Right kidney (tissue), 9 donors: ENCODE measurements at places on chromosomes 5 and 9.

GRCh38 chr5:128146671-128147070, 63.1 kb downstream of the SLC12A2 start:
- no peak for DNase-seq

DNA sequence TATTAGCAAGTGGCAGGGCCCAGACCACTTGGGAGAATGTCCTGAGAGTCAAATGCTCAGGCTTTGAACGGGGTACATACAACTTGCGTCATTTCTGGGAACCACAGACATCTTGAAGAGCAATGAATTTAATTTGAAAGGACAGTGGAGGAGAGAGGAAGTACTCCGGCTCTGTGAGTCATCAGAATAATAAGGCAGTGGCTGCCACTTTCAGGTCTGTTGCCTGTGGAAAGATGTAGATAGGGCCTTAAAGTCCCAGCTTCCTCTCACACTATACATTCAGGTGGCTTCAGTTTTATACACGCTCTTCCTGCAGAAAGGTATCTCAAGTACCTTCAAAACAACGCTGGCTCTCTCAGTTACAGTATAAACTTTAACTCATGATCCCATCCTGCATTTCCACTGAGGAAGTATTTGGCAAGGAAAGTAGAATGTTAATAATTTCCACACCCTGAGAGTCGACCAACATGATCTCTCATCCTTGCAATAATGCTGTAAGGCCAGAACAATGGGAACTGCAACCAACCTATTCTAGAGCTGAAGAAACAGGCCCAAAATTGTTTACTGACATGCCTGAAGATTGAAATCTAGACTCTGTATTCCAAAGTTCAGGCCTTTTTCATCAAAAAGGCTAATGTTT, 6.8 kb upstream of the PRUNE2 start:
- DNase-seq, result no peak

DNA sequence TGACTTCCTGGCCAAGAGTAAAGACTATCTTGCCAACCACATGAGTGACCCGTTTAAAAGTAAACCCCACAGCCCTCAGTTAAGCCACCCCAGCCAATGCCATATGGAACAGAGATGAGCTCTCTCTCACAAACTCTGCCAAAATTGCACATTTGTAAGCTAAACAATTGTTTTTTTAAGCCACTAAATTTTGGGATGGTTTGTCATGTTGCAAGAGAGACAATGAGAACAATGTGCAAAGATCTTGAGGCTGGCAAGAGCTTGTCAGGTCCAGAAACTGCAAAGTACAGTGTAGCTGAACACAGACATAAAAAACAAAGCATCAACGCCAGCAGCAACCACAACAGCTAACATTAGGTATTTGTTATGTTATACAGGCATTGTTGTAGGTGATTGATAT, 27.8 kb downstream of the HOMER1 start:
- no peak for DNase-seq

GRCh38 chr5:133392448-133392847, 219.9 kb downstream of the FSTL4 start:
- no peak for DNase-seq

DNA sequence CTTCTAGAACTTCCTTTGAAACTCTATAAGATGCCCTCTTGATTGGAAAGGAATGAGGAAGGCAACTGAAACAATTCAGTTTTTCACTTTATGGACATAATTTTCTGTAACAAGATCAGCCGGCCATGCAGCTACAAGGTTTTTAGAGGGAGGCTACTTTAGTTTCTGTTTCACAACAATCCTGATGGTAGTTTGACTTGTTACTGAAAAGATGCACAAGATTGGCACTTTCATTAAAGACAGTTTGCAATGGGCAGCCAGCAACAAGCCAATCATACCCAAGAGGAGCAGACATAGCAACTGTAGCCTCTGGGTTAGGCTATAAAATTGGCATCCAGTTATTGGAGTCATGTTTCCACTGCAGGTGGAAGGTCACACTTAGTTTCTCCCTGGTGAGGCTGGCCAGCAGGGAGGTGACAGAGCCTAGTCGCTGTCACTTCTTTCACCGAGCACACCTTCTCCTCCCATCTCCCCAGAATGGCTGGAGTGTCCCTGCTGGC, 74.3 kb upstream of the TGFBR1 start:
- no peak for DNase-seq

DNA sequence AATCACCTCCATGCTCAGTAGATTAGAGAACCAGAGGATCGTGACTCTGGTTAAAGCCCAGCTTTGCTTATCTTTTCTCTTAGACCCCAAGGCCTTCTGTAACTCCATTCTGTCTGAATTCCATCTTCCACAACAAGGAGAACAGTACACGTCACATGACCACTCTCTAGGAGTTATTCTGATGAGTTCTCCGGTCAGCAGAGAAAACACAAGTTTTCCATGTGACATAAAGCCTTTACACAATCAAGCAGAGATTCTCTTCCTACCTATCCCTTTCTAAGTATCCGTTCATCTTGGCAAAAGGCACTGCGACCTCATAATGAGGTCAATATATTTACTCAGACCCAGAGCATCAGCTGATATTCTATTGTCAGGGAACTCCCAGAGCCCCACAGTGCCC, 112.3 kb downstream of the TRPM6 start:
- DNase-seq, result no peak

- DNase-seq, result no peak
These were observed 200.5 kb downstream of the EFNA5 start for GRCh38 chr5:107470295-107470582.

GRCh38 chr5:73591102-73591695, 25.7 kb downstream of the UTP15 start:
- peak; percentile 10 for DNase-seq

GRCh38 chr9:129068990-129069861, 11.7 kb upstream of the DOLPP1 start:
- no peak for DNase-seq

DNA sequence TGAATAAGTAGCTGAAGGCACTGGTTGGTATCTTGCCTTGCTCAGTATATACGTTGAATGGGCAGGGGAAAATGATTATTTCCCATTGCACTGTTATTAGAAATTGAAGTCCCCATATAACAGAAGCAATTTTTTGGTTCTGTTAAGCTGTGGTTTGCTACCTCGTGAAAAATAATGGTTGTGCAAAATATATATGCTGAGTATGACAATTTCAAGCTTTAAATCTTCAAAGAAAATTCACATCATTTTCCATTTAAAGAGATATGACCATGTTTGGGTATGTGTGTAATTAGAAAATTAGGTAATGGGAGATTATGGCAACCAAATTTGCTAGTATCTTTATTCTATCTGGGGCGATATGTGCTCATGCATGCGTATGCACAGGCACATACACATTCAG, 139.8 kb downstream of the DMAC1 start:
- no peak for DNase-seq

GRCh38 chr5:106092455-106092854, 1578.3 kb downstream of the EFNA5 start:
- DNase-seq, result no peak

DNA sequence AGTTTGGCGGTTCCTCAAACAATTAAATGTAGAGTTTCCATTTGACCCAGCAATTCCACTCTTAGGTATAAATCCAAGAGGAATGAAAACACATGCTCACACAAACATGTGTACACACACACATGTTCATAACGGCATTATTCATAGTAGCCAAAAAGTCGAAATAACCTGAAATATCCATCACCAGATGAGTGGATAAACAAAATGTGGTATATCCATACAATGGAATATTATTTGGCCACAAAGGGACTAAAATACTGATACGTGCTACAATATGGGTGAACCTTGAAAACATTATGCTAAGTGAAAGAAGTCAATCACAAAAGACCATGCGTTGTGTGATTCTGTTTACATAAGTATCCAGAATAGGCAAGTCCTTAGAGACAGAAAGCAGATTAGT, 8.7 kb downstream of the RGS3 start:
- DNase-seq, result no peak

GRCh38 chr9:101117161-101117560, 88.6 kb downstream of the PLPPR1 start:
- DNase-seq, result no peak

DNA sequence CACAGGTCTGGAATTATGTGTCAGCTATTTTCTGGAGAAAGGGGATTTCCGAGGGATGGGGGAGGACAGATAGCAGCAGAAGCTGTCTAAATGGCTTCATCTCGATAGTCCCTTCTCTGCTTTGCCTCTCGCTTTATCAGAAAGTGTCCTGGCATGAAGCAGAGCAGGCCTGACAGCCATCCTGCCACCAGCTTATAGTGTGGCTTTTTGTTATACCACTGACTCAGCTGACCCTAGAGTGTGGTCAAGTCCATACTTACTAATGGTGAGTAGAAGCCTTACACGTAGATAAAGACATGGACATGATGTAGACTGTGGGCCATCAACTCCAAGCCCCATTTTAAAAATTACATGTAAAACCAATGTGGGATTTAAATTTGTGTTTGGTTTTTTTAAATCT, 50.0 kb downstream of the RCL1 start:
- DNase-seq, result no peak

- no peak for DNase-seq
These were observed 74.0 kb downstream of the C9orf85 start for GRCh38 chr9:71985297-71985911.

GRCh38 chr5:59189472-59190244, 606.8 kb downstream of the RAB3C start:
- no peak for DNase-seq

DNA sequence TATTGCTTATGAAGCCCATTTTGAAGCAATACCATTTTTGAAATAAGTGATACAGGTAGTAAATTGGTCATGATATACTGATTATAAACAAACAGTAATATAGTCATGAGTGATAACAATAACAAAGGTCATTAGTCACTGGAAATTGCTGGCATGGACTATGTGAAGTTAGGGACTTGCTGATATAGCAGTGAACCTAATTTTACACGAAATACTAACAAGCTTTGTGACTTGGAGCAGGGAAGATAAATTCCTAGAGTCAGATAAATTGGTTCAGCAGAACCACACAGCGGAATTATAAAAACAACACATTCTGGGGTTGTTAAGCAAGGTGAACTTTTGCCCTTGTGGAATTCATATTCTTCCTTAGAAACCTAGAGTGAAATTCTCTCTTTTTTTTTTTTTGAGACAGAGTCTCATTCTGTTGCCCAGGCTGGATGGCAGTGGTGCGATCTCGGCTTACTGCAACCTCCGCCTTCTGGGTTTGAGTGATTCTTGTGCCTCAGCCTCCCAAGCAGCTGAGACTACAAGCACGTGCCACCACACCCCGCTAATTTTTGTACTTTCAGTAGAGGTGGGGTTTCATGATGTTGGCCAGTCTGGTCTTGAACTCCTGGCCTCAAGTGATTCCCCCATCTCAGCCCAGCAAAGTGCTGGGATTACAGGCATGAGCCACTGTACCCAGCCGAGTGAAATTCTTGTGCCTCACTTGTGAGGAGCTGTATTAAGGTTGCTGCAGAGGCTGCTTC, 6.0 kb downstream of the UGCG start:
- DNase-seq, result no peak

DNA sequence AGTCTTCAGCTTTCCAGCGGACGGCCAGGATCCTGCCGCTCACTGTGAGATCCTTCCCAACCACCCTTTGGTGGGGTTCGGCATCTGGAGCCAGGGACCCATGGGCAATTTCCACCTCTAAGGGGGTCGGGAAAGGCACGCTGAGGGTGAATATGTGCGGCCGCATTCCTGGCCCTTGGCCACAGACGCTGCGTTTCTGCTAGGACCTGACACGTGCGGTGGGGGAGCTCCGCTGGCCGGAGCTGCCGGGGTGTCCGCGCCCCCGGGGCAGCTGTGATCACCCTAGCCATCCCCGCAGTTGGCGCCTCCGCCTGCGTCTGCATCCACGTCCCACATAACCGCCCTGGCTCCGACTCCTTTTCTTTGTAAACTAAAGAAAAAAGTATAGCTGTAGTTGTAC, 5.3 kb upstream of the DNAJA1 start:
- DNase-seq, result no peak

DNA sequence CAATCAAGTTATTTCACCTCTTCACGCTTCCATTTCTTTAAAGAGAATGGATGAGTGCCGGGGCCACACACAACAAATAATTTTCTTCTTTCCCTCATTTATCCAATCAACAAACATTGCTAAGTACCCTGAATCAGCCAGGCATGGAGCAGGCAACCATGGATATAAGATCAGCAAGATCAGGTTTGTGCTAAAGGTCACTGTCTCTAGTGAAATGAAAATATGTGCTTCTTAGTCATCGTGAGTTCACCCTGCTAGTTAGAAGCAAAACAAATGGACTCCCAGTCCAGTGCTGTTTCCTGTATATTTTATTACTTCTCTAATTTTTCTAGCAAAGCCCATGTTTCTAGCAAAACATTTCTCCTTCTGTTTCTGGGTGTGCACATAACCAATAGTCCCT, 629.2 kb downstream of the BNC2 start:
- no peak for DNase-seq

- DNase-seq, result no peak
These were observed 511.5 kb downstream of the FOXD4L5 start for GRCh38 chr9:64773491-64773931.

GRCh38 chr9:8188723-8189407, 389.3 kb upstream of the DMAC1 start:
- DNase-seq, result no peak

- DNase-seq, result no peak
These were observed 1.7 kb downstream of the PHF2 start for GRCh38 chr9:93577975-93578682.
